ENCODE measurements at places on chromosomes 5 and 9.

DNA sequence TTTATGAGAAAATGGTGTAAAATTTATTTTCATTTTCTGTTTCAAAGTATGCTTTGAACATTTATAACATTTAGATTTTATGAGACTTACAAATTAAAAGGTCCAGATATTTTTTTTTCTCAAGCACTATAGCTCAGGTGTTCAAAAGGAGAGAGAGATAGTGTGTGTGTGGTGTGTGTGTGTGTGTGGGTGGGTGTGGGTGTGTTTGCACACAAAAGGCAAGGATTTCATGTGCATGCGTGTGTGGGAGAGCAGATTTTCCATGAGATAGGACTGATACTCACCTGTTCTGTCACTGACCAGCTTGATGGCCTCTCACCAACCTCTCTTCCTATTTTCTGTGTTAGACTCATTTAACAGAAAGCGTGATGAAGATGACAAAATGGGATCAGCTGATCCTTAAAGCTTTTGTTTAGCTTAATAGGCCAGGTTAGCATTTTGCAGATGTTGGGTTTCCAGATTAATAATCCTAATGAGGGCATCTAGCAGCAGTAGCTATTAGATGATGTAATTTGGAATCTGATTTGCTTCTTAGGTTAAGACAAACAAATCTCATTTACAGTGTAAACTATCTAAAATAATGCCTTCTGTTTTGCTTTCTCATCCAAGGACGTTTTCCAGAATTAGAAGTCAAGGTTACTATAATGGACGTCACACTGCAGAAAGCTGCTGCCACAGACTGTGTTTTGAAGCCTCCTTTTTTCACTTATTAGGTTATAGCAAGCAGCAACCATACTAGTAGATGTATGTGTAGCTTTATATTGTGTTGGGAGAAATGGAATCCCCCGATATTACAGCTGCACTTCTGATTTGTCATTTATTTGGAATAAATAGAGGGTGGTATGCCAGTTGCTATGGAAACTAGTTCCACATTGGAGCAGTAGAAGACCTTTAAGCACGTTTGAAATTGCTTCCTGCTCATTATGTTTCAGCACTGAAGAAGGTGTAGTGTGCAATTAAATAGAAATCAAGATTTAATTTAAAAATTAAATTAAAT is 355.6 kb downstream of the TAF11L14 start:
- DNase-seq = no peak

DNA sequence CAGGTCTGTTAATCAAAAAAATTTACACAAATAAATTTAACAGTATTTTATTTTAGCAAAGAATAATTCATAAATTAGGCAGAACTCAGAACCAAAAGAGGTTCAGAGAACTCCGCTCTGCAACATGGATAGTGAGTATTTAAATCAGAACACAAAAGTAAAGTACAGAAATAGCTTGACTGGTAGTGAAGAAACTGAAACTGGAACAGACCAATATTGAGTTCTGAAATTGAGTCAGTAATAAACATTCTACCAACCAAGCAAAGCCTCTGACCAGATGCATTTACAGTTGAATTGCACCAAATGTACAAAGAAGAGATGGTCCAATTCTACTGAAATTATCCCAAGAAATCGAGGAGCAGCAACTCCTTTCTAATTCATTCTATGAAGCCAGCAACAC is 1542.8 kb downstream of the EFNA5 start:
- no peak for DNase-seq

- DNase-seq = no peak
Observed at GRCh38 chr9:114869845-114870244, 60.5 kb downstream of the TNFSF8 start.

DNA sequence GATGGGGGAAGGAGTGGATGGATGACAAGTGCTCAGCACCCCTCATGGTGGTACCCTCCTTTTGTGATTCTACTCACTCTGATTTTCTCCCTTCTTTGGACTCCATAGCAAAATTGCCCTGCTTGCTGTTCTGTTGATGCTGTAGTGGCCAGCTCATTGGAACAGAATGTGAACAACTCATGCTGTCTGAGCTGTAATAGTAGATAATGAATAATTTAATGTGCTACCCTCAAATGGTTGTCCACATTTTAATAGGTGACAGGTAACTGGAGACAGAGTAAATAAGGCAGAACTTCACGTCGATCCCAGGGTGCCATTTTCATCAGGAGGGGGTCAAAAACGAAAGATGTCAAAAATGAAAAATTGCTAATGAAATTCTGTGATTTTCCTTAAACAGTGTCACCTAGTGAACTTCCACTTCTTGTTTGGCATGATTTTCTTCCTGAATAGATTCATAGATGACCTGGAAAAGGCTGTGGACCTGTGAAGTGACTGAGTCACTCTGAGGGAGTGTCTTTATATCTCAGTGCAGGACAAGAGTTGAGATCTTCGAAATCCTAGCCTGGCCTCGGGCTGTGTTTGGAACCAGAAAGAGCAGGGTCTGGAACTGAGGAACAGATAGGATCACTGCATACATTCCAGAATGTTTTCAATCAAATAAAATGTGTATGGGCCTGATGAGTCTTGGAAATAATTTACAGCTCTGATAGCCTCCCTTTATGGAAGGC is 270.2 kb downstream of the PSAT1 start:
- no peak for DNase-seq

DNA sequence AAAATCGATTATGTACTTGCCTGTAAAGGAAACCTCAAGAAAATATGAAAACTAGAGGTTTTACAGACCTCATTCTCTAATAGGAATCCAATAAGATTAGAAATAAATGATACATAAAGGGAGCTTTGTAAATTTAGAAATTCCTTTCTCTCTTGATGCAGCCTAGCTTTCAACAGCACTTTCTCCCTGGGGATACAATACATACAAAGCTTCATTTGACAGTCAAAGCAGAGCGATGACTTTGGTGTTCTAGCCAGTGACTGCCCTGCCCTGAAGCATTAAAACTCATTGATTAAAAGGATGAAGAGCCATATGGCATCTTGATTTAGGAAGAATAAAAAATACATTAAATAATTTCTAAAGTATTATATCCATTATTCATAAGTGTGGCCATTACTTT is 46.3 kb upstream of the GLIS3 start:
- no peak for DNase-seq

GRCh38 chr5:58649716-58650115 is 66.8 kb downstream of the RAB3C start:
- DNase-seq = no peak

GRCh38 chr9:88224938-88225337 is 86.7 kb upstream of the SPATA31C2 start:
- DNase-seq = no peak

DNA sequence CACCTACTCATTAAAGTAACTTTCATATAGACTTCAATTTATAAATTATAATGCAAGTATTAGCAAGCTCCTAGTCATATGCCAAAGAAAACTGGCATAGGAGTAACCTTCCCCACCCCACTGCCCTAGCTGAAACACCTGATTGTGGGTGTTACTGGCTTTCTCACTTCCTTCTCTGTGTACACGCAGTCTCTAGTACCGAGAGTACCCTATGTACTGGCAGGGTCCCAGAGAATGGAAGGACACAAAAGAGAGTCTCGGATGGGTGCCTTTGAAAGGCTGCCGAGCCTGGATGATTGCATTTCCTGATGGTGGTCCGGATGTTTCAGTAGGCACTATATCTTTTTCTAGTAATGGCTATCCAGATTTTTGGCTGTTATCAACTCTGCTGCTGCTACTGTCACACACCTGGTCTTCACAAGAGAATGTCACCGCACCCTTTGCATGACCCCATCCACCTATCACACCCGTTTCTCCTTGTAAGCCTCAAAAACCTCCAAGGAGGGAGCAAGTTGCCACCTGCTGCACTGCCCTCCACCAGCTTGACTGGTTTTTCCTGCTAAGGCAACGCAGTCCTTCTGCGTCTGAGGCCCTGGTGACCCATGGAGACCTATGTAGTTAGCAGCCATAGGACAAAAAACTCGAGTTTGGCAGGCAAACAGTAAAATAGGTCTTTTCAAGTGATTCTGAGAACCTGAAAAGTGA is 53.8 kb upstream of the CLINT1 start:
- DNase-seq = no peak

DNA sequence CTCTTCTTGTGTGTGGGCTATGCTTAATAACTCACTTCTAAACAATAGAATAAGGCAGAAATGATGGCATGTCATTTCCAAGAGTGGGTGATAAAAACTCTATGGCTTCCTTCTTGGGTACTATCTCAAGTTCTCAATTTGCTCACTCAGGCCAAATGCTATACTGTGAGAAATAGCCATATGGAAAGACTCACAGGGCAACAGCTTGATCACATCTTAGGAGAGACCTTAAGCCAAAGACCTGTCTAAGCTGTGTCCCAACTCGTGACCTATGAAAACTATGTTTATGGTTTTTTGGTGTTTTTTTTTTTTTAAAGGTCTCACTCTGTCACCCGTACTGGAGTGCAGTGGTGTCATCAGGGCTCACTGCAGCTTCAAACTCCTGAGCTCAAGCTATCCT is 2.1 kb upstream of the UIMC1 start:
- peak; percentile 31 for DNase-seq

GRCh38 chr5:58245476-58245840 is 214.4 kb downstream of the PLK2 start:
- DNase-seq = no peak

DNA sequence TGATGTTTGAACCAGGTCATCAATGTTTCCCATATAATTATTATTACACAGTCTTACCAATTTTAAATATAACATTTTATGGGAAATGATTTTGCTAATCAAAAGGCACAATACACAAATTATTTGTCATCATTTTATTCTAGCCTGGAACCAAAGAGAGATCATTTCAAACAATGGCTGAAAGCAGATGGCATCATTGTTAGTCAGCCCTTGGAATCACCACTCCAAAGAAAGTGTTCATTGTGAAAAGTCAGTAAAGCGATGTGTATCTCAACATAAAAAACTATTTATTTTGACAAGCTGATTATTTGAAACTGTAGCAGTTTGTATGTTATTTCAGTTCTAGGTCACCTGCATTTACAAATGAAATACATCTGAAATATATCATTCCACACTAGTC is 1068.7 kb downstream of the CDH12 start:
- no peak for DNase-seq

GRCh38 chr5:90987726-90988125 is 395.4 kb downstream of the ARRDC3 start:
- DNase-seq = no peak

DNA sequence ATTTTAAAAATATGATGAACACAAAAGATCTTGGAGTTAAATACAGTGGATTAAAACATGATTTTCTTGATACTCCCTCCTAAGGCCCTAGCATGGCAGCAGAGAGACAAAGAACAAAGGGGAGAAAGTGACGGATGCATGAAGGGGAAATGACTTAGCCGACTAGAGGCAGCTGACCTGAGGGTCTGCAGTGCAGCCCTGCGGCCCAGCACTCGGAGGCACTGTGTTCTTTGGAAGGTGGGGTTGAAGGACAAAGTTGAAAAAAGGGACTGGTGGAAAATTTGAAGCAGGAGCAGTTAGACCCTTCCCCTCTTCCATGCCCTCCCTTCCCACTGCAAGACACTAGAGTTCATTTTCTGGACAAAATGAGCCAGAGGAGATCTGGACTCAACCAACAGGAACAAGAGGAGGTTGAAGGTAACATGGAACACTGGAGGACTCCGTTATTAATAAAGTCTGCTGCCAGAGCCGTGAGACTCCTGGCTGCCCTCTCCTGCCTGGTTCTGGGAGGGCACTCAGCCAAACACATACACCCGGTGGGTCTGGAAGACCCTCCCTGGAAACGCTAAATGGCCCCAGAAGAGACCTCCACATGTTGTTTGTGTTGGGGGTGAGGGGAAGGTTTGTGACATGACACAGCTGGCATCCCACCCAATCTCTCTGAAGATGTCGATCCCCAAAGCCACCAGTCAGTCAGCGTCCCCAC is 98.1 kb downstream of the JMY start:
- DNase-seq = no peak

GRCh38 chr5:59628062-59628828 is 265.3 kb downstream of the PDE4D start:
- DNase-seq = no peak

- DNase-seq = no peak
Observed at GRCh38 chr5:14600846-14601245, 19.3 kb downstream of the OTULINL start.

GRCh38 chr5:116563736-116564308 is 10.8 kb downstream of the SEMA6A start:
- no peak for DNase-seq

DNA sequence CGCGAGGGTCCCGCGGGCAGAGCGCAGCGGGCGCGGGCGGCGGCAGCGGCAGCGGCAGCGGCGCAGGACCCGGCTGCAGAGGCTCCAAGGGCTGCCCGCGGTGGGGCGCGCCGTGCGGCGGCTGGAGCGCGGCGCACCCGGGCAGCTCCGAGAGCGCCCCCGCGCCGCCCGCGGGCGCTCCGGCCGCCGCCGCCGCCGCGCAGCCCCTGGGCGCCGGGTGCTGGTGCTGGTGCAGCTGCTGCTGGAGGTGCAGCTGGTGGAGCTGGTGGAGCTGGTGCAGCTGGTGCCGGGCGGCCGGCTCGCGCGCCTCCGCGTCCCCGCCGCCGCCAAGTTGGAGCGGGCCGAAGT is 644 bp downstream of the IER5L start:
- peak; percentile 19 for DNase-seq

DNA sequence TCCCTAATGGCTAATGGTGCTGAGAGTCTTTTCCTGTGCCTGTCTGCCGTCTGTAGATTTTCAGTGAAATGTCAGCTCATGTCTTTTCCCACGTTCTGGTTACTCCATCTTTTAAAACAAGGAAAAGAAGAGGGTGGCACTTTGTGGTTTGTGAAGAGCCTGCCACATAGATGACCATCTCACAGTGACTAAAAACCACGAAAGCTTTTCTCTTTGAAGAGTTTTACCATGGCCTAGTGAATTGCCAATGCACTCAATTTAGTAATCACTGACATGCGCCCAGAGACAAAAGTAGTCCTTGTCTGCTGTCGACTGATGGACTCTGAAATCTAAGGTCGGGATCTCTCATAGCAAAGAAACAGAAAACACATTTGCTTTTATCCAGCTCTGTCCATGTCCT is 50.4 kb downstream of the SPATA31C2 start:
- DNase-seq = no peak

DNA sequence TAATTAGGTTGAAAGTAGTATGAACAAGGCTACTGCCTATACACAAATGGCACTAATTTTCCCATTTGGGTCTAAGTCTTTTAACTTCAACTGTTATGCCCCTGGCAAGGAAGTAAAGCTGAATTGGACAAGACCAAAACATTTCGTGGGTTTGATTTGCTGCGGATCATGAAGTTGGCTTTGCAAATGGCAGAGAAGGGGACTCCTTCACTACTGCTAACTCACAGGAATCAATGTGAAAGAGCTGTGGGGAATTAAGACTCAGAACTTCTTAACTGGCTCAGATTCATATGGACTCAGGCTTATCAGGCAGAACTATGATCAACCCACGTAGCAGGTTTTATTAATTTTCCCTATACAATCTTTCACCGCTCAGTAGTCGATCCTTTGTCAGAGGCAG is 73.8 kb upstream of the IFNE start:
- DNase-seq = no peak

Data from inflammatory macrophage treated with lipopolysaccharide for 1 hour (primary cell).